ENCODE measurements at places on chromosomes 2 and 18.

- no peak for DNase-seq
Measured at GRCh38 chr2:156728328-156728727, 292.1 kb downstream of the GPD2 start.

- no peak for DNase-seq
Measured at GRCh38 chr2:188892636-188893035, 81.5 kb upstream of the COL3A1 start.

DNA sequence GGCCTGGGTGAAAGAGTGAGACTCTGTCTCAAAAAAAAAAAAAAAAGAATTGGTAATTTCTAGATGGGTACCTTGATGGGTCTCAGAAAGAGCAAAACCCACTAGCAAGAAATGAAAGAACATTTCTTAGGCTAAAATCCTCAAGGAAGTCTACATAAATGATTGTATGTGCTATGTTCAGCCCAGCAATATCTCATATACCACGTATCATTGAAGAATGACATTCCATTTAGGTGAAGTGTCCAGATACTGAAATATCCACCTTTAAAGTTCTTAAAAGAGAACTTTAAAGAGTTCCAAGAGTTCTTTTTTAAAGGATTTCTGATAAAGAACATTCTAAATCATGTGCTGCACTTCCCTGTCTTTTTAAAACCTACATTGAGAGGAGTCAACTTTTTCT lies 19.2 kb downstream of the NRP2 start:
- DNase-seq, result no peak

DNA sequence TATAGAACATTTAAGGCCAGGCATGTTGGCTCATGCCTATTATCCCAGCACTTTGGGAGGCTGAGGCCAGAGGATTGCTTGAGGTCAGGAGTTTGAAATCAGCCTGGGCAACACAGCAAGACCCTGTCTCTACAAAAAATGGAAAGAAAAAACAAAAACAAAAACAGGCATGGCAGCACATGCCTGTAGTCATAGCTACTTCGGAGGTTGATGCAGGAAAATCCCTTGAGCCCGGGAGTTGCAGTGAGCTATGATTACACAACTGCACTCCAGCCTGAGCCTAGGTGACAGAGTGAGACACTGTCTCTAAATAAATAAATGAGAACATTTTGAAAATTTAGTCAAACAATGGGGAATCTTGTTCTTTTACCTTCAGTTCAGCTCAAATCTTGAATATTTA lies 12.1 kb upstream of the YES1 start:
- DNase-seq, result no peak

DNA sequence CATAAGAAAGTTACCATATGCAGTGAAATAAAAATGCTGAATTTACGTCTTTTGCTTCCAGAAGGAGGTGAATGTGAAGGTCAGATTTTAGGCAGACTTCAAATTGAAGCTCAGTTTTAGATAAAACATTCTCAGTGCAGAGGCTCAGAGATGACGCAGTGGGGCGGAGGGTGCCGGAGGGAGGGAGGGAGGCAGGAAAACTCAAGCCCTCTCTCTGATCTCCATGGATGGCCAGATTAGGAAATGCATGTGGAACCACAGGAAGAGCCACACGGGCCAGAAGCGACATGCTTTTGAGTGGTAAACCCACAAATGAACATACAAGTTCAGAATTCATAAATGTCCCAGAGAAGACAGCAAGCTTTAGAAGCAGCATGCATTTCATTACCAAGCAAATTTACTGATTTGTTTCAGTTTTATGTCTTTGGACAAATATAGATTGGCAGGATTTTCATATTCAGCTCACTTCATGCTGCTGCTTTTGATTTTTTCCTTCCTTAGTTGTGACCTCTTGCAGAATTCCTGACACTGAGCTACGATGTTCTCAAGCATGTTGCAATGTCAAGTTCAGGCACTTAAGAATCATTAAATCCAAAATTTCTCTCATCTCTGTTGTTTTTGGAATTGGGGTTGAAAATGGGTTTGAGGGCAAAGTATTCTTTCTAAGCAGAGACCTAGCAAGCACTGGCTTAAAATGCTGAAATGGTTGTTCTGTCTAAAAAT lies 29.7 kb upstream of the APCDD1 start:
- no peak for DNase-seq

GRCh38 chr2:197911667-197912066 lies 107.3 kb downstream of the PLCL1 start:
- no peak for DNase-seq

GRCh38 chr2:48265169-48266030 lies 264.6 kb upstream of the STON1 start:
- no peak for DNase-seq

- DNase-seq, result no peak
Measured at GRCh38 chr2:46097714-46098480, 199.3 kb upstream of the EPAS1 start.
